ENCODE measurements at places on chromosomes 6 and 20.

DNA sequence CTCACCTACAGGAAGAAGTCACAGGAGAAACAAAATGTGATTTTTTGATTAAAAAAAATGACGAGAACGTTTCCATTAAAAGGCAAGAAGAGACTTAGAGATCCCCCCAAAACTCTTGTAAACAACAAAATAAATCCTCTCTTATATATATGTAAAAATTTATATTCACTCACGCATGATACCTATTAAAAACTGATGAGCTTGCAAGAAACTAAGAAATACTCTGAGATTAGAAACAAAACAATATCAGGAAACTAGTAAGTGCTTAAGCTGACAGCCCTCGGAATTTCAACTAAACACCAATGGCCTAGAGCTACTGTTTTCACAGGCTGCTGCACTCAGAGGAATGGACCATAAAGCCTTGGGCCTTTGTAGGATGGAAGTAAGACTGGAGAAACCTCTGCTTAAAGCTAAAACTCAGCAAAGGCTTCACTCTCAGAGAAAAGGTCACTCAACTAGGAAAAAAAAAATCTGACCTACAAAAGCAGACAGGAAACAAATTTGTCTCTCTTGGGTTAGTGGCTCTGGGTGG lies 63.0 kb downstream of the MAP3K7 start:
- no peak for DNase-seq

DNA sequence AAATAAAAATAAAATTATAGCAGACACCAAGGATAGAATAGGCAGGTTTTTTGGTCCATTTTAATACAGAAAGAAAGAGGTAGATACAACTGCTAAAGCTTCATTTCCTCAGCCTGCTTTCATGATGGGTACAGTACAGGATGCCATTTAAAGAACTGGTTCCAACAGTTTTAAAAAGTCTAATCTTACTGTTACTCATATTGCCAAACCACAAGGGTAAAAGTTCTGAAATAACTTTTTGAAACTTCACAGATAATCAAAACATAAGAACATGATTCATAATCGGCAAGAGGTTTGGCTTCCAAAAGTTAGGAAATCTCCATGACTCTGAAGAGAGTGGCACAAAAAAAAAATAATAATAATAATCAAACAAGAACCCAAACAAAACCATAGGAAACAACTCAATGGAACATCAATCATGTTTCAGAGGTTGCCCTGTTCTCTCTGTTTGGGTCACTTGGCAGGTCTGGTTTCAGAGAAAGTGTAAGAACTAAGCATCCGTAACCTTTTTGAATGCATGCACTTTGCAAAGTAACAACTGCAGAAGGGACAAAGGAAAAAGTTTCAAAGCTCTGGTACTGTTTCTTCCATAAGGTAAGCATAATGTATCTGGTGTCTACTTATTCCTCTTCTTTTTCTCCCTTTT lies 79.7 kb downstream of the SMLR1 start:
- no peak for DNase-seq

DNA sequence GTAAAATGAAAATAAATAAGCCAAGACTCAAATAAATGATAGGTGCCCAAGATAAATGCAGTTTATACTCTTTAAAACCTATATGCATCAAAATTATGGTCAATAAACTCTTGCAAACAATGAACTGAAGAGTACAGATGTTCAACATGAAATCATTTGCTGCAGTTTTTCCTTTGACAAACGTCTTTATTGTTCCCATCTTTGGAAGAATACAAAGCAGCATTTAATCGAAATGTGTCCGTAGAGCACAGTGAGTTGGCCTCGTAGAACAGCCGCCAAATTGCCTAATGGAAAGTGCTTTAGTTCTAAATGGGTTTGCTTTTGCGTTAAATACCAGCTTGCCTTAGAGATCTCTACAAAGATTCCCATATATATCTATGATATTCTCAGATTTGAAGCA lies 447.4 kb downstream of the PKHD1 start:
- DNase-seq = no peak

GRCh38 chr6:82568290-82568993 lies 204.8 kb downstream of the TPBG start:
- no peak for DNase-seq

DNA sequence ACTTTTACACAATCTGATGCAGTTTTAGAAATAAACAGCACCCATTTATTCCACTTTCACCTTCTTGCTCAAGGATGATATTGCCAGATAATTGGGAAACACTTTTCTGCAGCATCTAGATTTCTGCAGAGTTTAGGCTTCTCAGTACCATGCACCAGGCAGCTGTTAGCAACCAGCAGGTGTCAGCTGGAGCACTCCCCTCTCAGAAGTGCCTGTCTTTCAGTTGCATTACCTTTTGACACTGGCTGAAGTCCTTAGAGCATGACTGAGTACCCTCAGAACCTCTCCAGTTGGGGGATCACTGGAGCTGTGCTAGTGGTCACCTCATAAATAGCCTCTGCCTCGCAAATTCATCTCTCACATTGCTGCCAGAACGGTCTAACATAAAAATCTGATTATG lies 91.2 kb downstream of the DNAH8 start:
- DNase-seq = no peak

- peak; percentile 9 for DNase-seq
These were observed 128.5 kb downstream of the HFE start for GRCh38 chr6:26215585-26216358.

GRCh38 chr6:100237821-100238220 lies 226.9 kb downstream of the SIM1 start:
- DNase-seq = no peak

DNA sequence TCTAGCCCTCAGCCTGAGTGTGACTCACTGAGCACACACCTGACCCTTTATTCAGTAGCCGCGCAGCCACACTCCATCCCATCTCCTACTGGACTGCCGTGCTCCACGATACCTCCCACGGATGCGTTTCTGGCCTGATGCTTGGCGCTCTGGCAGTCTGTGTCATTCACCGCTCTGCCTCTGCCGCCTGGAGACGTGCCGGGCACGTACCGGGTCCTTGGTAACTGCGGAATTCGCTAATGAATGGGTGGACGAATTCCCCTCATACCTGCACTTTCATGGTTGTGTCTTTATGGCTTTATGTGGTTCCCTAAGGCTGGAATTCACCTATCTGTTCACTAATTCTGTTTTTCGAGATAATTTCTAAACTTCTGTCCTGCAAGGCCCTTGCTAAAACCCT lies 405.7 kb downstream of the QKI start:
- DNase-seq = no peak

GRCh38 chr6:149965194-149966020 lies 1.7 kb downstream of the ULBP1 start:
- DNase-seq = no peak

GRCh38 chr20:5668529-5668868 lies 81.7 kb upstream of the SHLD1 start:
- DNase-seq = no peak

GRCh38 chr6:107439406-107439805 lies 20.0 kb downstream of the PDSS2 start:
- DNase-seq = no peak

Data from NCI-H2107 (cell line).